ENCODE measurements at places on chromosomes 11 and 22.

GRCh38 chr11:70265341-70265740 is 5.1 kb upstream of the PPFIA1 start:
- no peak for DNase-seq
- no peak overlapping the region for H3K4me3 ChIP-seq
- no peaks in the 10 kb centered on the region for H3K36me3 ChIP-seq
- H3K4me1 ChIP-seq = peaks cover 7% of the 10 kb centered on the region
- no peak overlapping the region for H3K27ac ChIP-seq
- H3K27me3 ChIP-seq = peaks cover 11% of the 10 kb centered on the region

DNA sequence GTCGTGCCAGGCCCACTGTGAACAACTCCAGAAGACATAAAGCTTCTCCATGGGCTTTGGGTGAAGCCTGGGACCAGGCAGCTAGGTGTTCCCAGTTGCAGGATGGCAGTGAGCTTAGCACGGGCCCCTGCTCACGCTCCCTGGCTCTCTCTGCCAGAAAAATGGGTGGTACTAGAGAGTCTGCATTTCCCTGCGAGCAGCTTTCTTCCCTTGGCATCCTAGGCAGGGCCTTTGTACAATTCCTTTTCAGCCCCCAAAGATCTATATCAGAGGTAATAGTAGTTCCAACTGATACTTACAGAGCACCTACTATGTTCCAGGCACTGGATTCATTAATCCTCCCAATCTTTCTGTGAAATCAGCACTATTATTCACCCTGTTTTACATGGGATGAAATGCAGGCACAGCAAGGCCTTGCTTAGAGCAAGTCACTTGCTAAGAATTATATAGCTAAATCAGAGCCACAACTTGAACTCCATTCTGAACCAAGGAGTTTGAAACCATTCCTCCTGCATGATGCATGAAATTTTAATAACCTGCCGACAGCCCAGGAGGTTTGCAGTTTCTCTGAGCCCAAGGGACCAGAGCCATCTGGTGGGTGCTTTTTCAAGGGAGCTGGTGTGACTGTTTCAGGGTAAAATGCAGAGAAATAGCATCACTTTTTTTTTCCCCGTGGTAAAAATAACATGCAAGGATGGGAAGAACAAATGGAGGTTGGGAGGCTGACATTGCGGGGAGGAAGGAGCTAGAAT is 22.7 kb downstream of the NAV2 start:
- no peak for DNase-seq
- H3K27ac ChIP-seq = no peak overlapping the region
- H3K4me3 ChIP-seq = no peak overlapping the region
- no peaks in the 10 kb centered on the region for H3K27me3 ChIP-seq
- H3K36me3 ChIP-seq = no peaks in the 10 kb centered on the region

DNA sequence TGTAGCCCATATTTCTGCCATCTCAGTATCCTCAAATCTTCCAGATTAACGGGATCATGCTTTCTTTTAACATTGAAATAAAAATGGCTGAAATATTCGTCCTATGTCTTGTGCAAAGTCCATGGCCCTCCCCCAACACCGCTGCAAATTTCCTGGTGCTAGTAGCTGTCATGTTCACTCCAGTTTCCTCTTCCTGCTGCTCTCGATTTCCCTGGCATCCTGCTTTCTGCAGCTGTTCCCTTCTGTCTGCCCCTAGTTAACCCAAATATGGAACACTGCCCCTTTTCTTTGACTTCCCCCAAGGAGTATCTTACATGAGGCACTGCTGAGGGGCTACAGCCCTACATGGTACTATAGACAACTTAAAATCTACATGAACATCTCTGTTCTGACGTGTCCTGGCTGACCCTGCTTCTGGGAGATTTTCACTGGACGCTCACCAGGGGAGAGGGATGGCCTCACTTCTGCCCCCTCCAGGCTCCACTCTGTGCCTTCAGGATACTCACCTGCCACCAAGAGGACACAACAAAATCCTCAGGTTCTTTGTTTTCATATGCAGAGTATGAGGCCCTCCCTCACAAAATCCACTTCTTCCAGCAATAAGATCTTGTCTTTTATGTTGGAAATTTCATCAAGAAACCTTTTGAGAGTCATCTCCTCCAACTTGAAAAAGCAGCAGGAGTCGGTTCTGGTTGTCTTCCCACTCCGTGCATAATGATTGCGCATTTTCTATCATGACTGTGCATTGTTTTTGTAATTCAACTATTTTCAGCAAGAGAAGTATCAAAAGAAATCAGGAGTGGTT is 29.5 kb upstream of the SCUBE2 start:
- no peak overlapping the region for H3K4me3 ChIP-seq
- H3K27ac ChIP-seq = no peak overlapping the region
- DNase-seq = no peak
- no peaks in the 10 kb centered on the region for H3K4me1 ChIP-seq
- no peaks in the 10 kb centered on the region for H3K27me3 ChIP-seq

- no peaks in the 10 kb centered on the region for H3K4me1 ChIP-seq
- H3K4me3 ChIP-seq = no peak overlapping the region
- no peak overlapping the region for H3K27ac ChIP-seq
- DNase-seq = no peak
- H3K27me3 ChIP-seq = peaks cover 3% of the 10 kb centered on the region
These were observed 105.9 kb downstream of the NXPE2 start for GRCh38 chr11:114784216-114784615.

DNA sequence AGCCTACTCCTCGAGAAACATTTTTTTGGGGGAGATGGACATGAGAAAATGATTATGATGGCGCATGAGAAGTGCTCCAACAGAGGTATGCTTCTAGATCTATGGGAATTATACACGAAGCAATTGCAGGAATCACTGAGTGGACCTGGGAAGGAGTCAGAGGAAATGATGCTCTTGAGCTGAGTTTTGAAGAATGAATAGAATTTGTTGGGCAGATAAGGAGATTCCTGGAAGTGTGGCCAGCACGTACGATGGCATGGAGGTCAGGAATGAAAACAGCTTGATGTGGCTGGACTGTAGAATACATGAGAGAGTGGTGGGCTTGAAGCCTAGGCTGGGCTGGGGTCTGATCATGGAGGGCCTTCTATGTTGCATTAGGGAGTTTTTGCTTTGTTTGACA is 31.7 kb downstream of the ADAMTS15 start:
- H3K27me3 ChIP-seq = no peaks in the 10 kb centered on the region
- H3K36me3 ChIP-seq = no peaks in the 10 kb centered on the region
- no peaks in the 10 kb centered on the region for H3K4me1 ChIP-seq
- DNase-seq = no peak
- no peak overlapping the region for H3K27ac ChIP-seq

DNA sequence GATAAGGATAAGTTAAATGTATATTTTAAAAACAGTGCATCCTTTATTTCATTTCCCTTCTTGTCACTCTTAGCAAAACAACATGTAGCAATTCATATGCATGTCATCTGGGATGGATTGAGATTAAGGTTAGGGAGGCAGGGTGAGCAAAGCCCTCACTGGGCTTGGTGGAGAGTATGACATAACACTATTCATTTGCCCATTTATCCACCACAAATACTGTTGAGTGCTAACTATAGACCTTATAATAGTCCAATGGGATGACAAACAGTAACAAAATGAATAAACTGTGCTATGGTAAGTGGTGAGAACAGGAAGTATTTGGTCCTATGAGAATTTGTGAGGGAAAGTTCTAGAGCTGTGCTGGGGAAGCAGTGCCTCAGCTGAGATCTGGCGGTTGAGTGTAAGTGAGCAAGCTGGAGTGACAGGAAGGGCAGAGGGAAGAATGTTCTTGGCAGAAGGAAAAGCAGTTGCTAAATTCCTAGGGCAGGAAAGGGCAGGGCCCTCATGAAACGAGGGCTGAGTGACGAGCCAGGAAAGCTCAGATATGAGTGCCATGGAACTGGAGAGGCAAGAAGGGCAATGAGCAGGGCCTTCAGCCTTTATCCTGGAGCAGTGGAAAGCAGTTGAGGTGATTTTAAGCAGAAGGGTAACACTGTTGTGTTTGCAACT is 6.7 kb downstream of the HSD17B12 start:
- peaks cover 30% of the 10 kb centered on the region for H3K36me3 ChIP-seq
- DNase-seq = no peak
- no peak overlapping the region for H3K4me3 ChIP-seq
- no peaks in the 10 kb centered on the region for H3K27me3 ChIP-seq
- no peak overlapping the region for H3K27ac ChIP-seq

GRCh38 chr11:33027846-33028536 is 11.4 kb upstream of the TCP11L1 start:
- peaks cover 5% of the 10 kb centered on the region for H3K36me3 ChIP-seq
- peaks cover 8% of the 10 kb centered on the region for H3K4me1 ChIP-seq
- no peak overlapping the region for H3K4me3 ChIP-seq
- no peaks in the 10 kb centered on the region for H3K27me3 ChIP-seq
- DNase-seq = no peak

DNA sequence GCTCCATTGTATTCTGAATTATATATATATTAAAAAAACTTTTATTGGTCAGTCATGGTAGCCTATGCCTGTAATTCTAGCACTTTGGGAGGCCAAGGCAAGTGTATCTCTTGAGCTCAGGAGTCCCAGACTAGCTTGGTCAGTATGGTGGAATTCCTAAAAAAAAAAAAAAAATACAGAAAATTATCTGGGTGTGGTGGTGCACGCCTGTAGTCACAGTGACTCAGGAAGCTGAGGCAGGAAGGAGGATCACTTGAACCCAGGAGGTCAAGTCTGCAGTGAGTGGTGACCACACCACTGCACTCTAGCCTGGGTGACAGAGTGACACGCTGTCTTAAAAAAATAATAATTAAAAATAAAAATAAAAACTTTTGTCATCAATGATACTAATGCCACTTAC is 133.2 kb downstream of the FAT3 start:
- H3K27ac ChIP-seq = no peak overlapping the region
- H3K4me3 ChIP-seq = no peak overlapping the region
- H3K36me3 ChIP-seq = no peaks in the 10 kb centered on the region
- H3K4me1 ChIP-seq = no peaks in the 10 kb centered on the region

DNA sequence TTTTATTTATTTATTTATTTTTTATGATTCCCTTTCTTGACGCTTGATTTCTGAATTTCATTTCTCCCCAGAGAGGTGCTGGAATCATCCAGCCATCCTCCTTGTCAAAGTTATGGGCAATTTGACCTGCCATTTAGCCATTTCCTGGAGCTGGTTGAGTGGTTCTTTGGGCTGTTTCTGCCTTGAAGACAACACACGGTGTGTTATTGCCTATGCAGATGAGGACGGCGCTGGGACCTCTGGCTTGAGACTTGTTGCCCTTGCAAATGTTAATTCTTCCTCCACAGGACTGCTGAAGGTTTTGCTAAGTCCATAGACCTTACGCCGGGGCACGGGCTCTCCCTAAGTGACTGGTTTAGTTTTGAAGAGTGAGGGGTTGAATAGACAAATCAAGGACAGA is 147.9 kb upstream of the PLET1 start:
- no peak for DNase-seq
- H3K4me3 ChIP-seq = no peak overlapping the region
- no peaks in the 10 kb centered on the region for H3K27me3 ChIP-seq
- no peak overlapping the region for H3K27ac ChIP-seq
- H3K4me1 ChIP-seq = peaks cover 7% of the 10 kb centered on the region
- H3K36me3 ChIP-seq = no peaks in the 10 kb centered on the region

GRCh38 chr22:35572556-35572955 is 31.9 kb downstream of the RASD2 start:
- no peak overlapping the region for H3K4me3 ChIP-seq
- H3K36me3 ChIP-seq = no peaks in the 10 kb centered on the region
- no peak overlapping the region for H3K27ac ChIP-seq

- no peak for DNase-seq
- no peak overlapping the region for H3K4me3 ChIP-seq
- H3K27ac ChIP-seq = no peak overlapping the region
- H3K4me1 ChIP-seq = no peaks in the 10 kb centered on the region
- peaks cover 6% of the 10 kb centered on the region for H3K36me3 ChIP-seq
- H3K27me3 ChIP-seq = no peaks in the 10 kb centered on the region
These were observed 10.1 kb downstream of the TCIRG1 start for GRCh38 chr11:68048681-68049508.

DNA sequence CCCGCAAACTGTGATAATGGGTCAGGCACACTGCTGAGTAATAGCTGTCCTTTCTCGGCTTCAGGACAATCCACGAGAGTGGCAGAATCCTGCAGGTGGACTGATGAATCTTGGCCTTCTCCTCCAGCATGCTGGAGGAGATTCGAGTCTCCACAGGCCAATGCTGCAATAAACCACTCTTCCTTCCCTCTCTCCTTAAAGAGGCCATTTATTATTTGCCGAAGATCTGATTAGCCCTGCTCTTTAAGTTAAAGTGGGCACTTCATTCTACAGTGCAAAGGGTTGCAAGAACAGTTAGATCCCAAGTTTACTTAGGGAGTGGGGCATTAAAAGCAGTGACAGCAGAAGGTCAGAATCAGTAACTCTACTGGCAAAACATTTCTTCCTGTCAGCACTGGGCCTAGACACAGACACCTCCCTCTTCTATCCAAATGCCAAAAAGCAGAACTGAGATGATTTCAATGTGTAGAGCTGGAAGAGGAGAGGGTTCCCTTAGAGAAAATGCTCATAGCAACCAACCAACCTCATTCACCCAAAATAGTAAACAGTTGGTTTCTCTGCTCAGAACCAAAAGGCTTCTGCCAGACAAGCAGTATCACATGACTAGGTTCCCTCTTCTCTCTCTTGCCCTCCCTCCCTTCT is 121.7 kb downstream of the SGSM3 start:
- no peak overlapping the region for H3K27ac ChIP-seq
- no peak overlapping the region for H3K4me3 ChIP-seq
- no peaks in the 10 kb centered on the region for H3K27me3 ChIP-seq
- peaks cover 36% of the 10 kb centered on the region for H3K4me1 ChIP-seq
- DNase-seq = no peak

GRCh38 chr11:131056036-131056435 is 139.8 kb upstream of the SNX19 start:
- H3K4me1 ChIP-seq = no peaks in the 10 kb centered on the region
- H3K4me3 ChIP-seq = no peak overlapping the region
- H3K27ac ChIP-seq = no peak overlapping the region
- DNase-seq = no peak
- no peaks in the 10 kb centered on the region for H3K36me3 ChIP-seq

- H3K4me3 ChIP-seq = no peak overlapping the region
- H3K27ac ChIP-seq = no peak overlapping the region
- H3K36me3 ChIP-seq = no peaks in the 10 kb centered on the region
- H3K4me1 ChIP-seq = no peaks in the 10 kb centered on the region
- DNase-seq = no peak
These were observed 306.3 kb upstream of the ANO3 start for GRCh38 chr11:26025676-26026075.

- H3K4me3 ChIP-seq = no peak overlapping the region
- peaks cover 73% of the 10 kb centered on the region for H3K36me3 ChIP-seq
- H3K27ac ChIP-seq = peak overlapping the region; percentile 54
- DNase-seq = no peak
These were observed 28.9 kb downstream of the NAP1L4 start for GRCh38 chr11:2963112-2963754.

GRCh38 chr11:130786586-130786985 is 129.7 kb downstream of the SNX19 start:
- peaks cover 9% of the 10 kb centered on the region for H3K27me3 ChIP-seq
- DNase-seq = no peak
- H3K27ac ChIP-seq = no peak overlapping the region

DNA sequence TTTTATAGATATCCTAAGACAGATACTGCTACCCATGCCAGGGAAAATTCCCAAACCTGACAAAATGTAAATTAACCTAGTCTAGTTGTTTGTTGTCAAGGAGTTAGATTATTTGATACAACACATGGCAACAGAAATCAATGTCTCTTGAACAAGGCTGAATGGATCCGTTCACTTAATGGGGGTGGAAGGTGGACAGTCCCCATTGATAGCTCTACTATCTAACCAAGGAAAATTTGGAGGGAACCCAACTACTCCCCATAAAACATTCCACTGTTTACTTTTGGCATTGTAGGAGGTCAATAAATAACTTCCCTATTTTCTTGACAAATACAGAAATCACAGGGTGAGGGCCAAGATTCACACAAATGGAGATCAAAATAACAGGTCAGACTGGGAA is 117.9 kb upstream of the GRIA4 start:
- H3K27me3 ChIP-seq = peaks cover 4% of the 10 kb centered on the region
- H3K27ac ChIP-seq = no peak overlapping the region
- H3K4me3 ChIP-seq = no peak overlapping the region
- no peaks in the 10 kb centered on the region for H3K36me3 ChIP-seq
- no peaks in the 10 kb centered on the region for H3K4me1 ChIP-seq
